CD4-positive, alpha-beta T cell treated with Interleukin-17A for 4 hours (primary cell): ENCODE measurements at places on chromosomes 2 and 18.

DNA sequence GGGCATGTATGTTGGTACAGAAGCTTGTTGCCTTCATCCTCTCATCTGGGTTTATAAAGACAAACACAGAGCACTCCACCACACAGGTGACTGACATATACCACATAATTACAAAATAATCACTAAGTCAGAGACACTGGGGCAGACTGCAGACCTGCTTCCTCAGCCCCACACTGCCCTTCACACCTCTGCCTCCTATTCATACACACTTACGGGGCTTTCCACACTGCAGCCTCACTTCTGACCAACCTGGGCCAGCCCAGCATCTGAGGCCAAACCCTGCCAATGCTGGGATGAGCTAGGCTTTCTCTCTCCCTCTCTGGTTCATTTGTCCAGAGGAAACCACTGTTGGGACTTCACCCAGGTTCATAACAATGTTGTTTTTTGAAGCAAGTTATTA is 4.5 kb downstream of the EMX1 start:
- no peak for DNase-seq

GRCh38 chr2:23491591-23492336 is 106.8 kb downstream of the KLHL29 start:
- DNase-seq, result no peak

DNA sequence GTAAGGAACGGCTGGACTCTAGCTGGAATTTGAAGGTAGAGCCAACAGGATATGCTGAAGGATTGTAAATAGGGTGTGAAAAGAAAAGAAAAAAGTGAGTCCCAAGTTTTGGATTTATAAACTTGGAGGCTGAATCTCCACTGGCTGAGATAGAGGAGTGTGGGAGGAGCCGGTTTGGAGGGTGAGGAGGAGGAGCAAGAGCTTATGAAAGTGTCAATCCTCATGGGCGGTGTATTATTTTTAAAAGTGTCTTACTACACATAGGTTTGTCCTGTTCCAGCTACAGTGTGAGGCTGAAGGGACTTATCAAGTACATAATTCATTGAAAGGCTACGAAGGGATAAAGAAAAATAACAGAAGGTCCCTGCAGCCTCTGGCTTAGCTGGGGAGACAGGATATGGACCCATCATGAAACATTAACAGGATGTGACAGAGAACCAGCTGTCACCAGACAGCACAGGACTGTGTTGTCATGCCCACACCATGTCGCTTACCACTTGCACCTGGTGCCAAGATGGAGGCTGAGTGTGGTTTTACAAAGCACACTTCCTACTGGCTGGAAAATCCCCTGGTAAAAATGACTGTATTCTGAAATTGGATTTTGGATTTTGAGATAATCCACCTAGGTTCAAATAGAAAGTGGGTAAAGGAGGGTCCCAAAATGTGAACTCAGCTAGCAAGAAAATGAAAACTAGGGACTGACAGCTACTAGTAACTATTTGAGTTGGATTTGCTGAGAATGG is 2.5 kb upstream of the MREG start:
- peak; percentile 54 for DNase-seq

GRCh38 chr2:23925702-23926289 is 1.1 kb downstream of the ATAD2B start:
- peak; percentile 69 for DNase-seq

GRCh38 chr2:17547737-17548136 is 7.2 kb downstream of the VSNL1 start:
- no peak for DNase-seq

- DNase-seq, result no peak
Observed at GRCh38 chr18:26614374-26614773, 66.0 kb upstream of the KCTD1 start.

GRCh38 chr2:5392658-5393057 is 299.5 kb upstream of the SOX11 start:
- no peak for DNase-seq

- DNase-seq, result no peak
Observed at GRCh38 chr18:46676182-46676835, 19.3 kb upstream of the LOXHD1 start.

- DNase-seq, result no peak
Observed at GRCh38 chr18:77223221-77223639, 26.4 kb upstream of the GALR1 start.

DNA sequence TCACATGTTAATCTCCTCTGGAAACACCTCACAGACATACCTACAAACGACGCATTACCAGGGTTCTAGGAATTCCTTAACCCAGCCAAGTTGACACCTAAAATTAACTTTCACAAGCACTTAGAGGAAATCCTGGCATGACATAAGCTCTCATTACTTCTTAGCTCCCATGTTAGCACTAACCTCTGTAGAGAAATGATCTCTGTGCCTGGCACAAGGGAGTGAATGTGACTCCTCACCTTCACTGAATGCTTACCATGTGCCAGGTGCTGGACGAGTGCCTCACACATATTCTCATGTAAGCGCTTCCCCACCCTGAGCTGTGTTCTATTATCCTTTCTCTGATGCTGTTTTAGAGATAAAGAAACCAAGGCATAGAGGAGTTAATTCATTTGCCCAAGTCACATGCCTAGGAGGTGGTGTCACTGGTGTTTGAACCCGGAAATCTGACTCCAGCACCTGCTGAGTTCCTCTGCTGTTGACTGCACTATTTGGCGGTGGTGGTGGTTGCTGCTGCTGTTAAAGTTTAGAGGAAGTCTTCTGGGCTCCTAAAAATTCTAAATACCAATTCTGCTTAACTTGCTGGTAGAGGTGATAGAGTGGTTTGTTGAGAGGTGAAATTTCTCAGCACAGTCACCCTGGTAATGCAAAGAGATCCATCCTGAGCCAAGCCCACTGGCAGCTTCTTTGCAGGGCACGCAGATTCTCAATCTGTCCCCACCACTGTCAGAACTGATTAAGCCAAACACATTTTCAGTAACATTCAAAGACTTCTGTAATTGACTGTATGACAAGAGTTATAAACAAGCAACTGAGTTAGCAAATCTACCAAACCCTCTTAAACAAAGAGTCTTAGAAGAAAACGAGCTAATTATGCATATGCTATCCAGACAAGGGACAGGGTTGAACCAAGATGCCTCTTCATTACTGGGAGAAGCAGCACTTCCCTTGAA is 200.3 kb downstream of the CMPK2 start:
- DNase-seq, result no peak

- DNase-seq, result no peak
Observed at GRCh38 chr2:85188852-85189251, 55.7 kb downstream of the TCF7L1 start.

DNA sequence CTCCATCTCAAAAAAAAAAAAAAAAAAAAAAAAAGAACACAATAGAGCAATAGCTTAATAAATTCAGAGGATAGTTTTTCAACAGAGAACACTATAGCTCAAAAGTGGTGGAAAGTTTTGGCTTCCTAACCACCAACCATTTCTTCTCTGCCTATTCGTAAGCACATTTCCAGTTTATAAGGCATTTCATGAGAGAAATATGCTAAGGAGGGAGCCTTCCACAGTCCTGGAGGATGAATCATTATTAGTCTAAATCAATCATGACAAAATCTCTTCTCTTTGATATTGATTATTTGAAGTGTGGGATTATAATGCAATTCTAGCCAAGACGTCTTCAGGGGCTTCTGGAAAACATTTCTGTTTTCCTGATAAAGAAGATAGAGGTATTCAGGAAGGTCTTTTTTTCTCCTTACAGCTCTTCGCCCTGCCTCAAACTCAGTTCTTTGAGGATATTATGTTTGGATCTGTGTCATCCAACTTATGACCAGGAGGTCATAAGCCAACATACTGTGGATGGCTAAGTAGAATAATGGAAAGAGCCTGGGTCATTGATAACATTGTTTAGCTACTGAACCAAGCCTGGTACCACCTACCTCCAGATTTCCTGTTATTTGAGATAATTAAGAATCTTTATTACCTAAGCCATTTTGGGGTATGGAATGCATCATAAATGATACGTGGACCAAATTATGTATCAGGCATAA is 207.3 kb downstream of the TRIB2 start:
- DNase-seq, result no peak

- no peak for DNase-seq
Observed at GRCh38 chr2:42333579-42333978, 27.4 kb downstream of the COX7A2L start.

DNA sequence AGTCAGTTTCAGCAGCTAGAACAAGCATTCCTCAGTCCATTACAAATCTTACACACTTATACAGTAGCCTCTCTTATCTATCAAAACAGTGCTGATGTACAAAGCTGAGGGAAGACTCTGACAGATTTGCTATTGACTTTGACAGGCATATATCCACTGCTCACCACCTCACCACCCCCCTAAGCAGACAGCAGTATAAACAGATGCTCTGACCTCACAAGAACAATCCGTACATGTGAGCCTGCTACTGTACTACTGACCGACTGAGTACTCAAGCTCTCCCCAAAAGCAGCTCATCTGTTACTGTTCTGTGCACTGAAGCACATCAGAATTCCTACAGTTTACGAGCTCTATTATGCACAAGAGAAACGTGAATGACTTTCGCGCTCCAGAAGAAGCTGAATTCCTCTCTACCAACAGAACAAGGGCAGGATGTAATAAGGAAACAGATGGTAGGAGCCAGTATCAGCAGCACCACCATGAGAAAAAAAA is 95.6 kb upstream of the PDE1A start:
- DNase-seq, result no peak

DNA sequence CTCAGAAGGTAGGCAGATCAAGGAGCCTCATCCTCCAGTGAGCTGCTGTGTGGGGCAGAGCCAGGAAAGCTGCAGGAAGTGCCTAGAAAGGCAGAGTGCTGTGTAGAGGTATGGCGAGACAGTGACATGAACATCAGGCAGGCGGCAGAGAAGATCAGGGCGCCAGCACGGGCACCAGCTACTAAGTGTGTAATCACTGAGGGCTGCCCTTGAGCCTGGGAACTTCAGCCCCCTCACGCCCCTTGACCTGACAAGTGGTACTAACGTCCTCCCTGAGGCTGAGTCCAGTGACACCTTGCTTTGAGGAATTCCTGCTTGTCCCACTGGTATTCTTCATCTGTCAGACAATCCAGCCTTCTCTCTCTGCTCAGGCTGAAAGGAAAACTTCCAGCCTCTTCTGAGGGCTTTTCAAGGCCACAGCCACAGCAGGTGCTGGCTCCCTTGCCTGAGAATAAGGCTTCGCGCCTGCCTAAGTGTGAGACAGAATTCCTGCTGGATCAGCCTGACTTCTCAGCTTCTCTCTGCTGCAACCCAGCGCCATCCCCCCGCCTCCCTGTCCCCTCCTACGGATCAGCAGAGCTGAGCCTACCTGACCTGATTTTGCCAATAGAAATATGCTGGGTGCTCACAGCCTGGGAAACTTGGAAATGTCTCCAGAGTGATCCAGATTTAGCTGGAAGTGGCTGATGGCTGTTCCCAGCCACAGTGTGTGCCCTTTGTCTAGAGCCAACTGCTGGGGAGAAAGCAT is 148.0 kb downstream of the SMAD7 start:
- DNase-seq, result peak; percentile 15

GRCh38 chr2:85668009-85668856 is at the start of gene SFTPB:
Gene SFTPB (minus strand): TSS chr2:85668199. CDS start chr2:85668183, 16 bp downstream.
- DNase-seq, result no peak

DNA sequence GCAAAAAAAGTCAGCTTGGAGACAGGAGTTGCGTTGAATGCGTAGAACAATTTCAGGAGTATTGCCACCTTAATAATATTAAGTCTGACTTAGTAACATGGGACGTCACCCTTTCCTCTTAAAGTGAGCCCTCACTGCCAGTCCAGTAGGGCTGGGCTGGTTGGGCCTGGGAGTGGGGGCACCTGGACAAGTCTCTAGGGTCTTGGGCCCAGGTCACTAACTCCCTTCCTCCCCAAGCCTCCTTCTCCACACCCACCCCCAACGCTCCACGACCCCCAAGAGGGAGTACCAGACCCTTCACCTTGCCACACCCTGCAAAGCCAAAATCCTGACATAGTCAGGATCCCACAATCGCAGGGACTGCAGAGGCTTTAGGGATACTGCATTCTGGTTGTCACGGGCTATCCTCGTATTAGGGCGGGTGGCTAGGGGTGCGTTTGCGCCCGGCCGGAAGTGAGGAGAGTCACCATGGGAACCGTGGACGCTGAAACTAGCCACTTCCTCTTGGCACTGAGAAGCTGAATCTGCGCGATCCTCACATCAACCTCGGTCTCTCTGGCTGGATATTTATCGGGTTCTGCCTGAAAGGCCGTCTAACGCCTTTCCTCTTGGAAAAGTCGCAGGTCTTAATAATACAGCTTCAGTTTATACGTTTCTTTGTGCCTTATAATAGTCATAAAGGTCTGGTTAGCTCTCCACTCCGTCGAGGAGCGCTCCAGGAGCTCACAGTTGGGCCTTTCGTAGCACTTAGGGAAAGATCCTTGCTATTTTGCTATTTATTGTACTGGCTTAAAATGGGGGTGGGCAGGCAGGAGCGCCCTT is 10.3 kb upstream of the CXXC1 start:
- DNase-seq, result peak; percentile 72

DNA sequence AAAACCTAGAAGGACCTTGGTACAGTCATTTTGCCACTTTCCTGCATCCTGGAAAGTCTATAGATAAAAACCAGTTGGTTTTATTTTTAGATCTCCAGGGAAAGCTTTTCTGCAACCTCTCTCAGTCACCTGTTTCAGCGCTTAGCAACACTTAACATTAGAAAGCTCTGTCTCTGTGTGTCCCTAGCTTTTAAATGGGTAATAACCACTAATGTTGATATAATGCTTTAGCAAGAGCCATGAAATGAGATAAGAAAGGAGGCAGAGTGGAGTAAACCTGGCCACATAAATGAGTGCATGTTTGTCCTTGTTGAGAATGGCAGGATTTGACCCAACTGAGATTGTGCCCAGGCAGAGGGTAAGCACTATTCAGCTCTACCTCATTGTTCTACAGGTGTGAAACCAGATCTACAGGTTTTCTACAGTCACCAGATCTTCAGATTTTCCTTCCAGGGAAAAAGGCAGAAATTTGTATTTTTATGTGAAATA is 44.8 kb downstream of the MARCHF4 start:
- DNase-seq, result no peak

GRCh38 chr18:2146092-2146491 is 425.2 kb downstream of the METTL4 start:
- no peak for DNase-seq

GRCh38 chr2:24330161-24330560 is 30.2 kb downstream of the ITSN2 start:
- no peak for DNase-seq

DNA sequence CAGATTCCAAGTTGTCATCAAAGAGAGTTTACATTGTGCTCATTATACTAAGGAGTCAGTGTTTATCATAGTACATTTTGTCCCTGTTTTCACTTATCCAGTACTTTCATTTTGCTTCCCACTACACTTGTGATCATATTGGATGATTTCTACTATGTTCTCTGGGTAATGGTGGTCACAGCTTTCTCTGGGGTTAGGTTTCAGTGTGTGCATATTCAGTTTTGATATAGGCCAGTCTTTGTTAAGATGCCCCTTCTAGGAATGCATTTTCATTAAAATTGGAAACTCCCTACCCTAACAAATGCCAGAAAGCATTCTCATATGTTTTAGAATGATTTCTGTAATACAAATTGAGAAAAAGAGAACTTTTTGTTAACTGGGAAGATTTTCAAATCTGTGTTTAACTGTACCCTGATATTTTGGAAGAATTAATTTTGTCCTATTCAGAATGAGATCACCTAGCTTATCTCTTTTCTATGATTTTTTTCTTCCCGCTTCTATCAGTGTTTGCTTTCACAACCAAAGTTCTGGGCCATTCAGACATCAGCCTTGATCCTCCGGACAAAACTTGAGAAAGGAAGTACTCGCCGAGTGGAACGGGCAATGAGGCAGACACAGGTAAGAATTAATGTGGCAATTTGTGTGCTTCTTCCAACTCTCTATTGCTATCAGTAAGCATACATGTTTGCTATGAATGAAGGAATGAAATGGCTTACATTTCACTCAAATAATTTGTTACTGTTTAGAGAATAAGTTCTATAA is 74.6 kb downstream of the TTC27 start:
- DNase-seq, result no peak

GRCh38 chr18:54247511-54248175 is 21.7 kb upstream of the POLI start:
- peak; percentile 10 for DNase-seq
